Activated CD8-positive, alpha-beta memory T cell treated with anti-CD3 and anti-CD28 coated beads for 1 hour (primary cell): ENCODE measurements at places on chromosomes 5 and 9.

GRCh38 chr9:99309141-99309939 is 87.3 kb downstream of the SEC61B start:
- DNase-seq: no peak

DNA sequence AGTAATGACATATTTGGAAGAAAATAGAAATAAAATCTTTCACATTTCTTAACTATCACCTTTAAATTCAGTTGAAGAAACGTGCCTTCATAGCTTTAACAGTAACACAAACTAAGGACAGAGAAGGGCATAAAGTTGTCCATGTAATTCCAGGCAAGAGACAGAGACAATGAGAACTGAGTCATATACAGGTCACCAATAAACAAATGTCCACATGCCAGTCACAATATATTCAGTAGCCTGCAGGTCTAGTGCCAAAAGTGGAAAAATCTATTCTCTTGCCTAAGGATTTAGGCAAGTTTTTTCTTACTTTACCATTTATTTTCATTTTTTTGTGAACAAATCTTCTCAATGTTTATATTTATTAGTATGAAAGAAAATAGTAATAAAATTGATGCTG is 1711.5 kb upstream of the NUDT12 start:
- DNase-seq: no peak

DNA sequence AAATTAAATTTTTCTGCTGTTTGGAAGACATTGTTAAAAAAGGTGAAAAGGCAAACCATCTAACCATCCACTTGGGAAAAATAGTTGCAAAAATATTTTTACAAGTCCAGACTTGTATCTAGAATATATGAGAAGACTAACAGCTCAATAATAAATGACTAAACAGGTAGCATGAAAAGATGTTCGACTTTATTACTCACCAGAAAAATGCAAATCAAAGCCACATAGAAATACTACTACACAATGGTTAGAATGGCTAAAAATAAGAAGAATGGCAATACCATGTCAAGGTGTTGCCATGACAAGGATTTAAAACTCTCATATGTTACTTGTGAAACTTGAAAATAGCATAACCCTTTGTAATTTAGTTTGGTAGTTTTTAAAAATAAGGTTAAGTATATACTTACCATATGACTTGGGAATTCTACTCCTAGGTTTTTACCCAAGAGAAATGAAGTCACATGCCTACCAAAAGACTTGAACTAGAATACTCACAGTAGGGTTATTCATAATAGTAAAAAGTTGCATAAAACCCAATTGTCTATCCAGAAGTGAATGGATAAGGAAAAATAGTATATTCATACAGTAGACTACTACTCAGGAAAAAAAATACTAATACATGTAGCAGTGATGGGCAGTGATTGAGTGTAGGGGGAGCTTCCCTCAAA is 93.8 kb downstream of the VPS13A start:
- DNase-seq: no peak

- no peak for DNase-seq
Measured at GRCh38 chr9:2916382-2916985, 72.6 kb upstream of the PUM3 start.

DNA sequence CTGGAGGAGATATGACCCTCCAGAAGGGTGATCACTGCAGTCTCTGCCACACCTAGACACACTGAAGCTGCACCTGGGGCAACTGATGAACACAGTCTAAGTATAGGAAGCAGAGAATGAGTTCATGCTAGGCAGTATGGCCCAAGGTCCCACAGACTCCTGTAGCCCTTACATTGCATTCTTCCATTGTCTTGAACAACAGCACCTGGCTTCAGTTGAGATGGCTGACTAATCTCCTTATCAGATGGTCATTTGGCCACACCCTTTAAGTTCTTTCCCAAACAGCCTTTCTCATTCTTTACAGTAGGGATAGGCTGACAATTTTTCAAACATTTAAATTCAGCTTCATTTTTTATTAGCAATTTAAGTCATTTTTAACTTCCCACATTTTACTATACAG is 23.1 kb downstream of the CENPK start:
- no peak for DNase-seq

GRCh38 chr5:54632131-54632701 is 114.7 kb downstream of the SNX18 start:
- no peak for DNase-seq

DNA sequence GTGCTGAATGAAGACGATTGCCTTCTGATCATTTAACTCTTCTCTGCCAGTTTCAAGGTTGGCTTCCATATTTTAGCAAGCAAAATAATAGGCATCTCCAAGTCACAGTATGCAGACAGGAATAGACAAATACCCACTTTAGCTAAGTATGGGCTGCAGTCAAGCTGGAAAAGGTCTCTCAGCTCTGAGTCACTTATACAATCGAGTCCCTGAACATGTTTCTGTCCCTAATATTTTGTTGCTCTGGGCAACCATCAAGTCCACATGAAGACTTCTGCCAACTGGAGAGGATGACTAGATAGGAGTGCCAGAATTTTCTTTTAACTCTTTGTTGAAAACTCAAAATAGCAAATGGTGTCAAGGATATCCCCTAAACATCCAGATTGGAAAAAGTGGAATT is 575.3 kb downstream of the RAB3C start:
- DNase-seq: no peak

DNA sequence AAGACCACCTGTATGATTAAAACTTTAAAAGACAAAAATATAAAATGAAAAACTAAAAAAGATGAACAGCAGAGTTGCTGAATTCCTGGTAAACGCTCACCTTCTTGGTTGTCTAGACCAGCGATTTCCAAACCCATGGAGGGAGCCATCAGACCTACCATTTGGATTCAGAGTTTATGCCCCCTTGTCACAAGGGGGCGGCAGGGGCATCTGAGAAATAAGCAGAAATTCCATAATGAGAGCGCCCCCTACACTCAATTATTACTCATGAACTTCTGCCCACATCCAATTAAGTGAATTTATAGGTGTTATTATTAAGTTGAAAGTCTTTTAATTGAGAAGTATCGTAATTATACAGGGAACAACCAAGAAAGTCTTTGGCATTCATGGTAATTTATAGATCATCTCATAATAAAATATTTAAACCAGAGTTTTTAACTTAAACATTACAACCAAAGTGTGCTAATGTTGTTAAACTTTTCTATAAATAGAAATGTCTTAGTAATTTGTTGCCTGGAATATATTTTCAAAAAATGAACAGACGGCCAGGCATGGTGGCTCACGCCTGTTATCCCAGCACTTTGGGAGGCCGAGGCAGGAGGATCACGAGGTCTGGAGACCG is 35.2 kb upstream of the SPATA31C2 start:
- peak; percentile 16 for DNase-seq

- DNase-seq: no peak
Measured at GRCh38 chr5:170316937-170317336, 19.4 kb upstream of the LCP2 start.
